ENCODE measurements at places on chromosomes 6 and 20.

DNA sequence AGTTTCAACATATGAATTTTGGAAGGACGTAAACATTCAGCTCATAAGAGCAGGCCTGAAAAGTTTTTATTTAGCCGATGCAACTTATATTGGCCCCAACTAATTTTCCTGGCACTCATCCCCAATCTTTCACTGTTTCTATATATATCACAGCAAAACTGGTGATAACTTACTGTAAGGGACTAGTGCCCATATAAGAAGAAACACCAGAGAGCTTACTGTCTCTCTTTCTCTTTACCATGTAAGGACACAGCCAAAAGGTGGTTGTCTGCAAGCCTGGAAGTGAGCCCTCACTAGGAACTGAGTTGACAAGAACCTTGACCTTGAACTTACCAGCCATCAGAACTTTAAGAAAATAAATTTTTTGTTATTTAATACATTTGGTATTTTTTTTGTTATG is 807.4 kb upstream of the CITED2 start:
- no peak for DNase-seq

GRCh38 chr6:149337320-149337719 is 19.8 kb downstream of the TAB2 start:
- no peak for DNase-seq

DNA sequence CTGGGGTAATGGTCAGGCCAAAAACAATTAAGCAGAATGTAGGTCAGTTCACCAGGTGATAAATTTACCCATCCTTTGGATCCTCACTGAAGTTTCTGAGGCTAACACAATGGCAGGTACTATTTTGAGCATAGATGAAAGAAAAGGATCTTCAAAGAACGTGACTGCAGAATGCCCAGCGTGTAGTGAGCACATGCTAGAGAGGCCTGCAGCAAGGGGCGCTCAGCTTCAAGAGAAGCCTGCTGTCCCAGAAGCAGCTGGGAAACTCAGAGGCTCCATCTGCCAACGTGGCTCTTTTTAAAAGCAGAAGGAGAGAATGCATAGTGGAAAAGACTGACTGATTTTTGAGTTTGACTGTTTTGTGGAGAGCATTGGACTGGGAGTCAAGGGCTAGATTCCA is 57.4 kb downstream of the CD83 start:
- no peak for DNase-seq

DNA sequence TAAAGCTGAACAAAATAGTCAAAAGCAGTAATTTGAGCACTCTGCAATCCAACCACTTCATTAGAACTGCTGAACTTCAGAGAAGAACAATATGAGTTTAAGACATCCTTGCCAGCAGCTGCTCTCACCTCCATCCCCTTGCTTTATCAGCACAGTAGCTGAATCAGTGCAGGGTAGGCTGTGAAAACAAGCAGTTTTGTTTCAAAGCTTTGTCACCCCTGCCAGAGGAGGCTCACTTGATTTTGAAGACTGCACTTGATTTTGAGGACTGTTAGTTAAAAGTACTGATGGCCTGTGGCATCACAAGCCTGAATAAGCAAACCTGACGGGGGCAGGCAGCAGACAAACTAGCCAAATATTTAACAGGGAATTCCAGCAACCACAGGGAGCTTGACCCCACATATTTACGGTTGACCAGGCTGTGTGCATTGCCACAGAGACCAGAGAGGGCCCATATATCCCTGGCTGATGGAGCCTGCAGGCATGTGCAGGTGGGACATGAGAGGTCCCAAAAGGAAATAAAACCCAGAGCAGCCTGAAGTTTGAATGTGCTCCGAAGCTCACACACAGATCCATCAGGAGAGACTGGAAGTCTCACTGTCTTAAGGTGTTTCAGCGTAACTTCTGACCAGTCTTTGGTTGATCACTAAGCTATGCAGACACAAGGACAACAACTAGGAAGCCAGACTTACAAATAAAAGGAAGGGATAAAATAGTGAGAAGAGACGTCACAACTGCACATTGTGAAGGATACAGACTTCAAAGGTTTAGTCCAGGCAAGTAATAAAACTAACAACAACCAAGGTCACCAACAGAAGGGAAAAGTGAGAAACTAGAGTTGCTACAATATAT is 97.4 kb downstream of the PDSS2 start:
- peak; percentile 89 for DNase-seq

- peak; percentile 45 for DNase-seq
Measured at GRCh38 chr6:163354761-163355425, 59.6 kb upstream of the QKI start.

DNA sequence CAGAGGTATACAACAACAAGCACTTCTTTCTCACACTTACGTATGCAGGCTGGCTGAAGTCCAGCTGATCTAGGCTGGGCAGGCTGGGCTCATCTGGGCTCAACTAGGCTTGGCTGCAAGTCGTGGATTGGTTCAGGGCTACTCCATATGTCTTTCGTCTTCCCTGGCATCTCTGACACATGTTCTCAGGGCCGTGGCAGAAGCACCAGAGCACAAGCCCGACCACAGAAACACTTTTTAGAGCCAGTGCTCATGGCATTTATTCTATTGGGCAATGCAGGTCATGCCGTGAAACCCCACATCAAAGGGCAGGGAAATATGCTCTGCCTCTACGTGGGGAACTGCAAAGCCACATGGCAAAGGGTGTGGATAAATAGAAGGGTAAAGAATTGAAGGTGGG is 93.8 kb downstream of the RIN2 start:
- no peak for DNase-seq

GRCh38 chr6:72552938-72553337 is 68.9 kb upstream of the KCNQ5 start:
- peak; percentile 72 for DNase-seq

DNA sequence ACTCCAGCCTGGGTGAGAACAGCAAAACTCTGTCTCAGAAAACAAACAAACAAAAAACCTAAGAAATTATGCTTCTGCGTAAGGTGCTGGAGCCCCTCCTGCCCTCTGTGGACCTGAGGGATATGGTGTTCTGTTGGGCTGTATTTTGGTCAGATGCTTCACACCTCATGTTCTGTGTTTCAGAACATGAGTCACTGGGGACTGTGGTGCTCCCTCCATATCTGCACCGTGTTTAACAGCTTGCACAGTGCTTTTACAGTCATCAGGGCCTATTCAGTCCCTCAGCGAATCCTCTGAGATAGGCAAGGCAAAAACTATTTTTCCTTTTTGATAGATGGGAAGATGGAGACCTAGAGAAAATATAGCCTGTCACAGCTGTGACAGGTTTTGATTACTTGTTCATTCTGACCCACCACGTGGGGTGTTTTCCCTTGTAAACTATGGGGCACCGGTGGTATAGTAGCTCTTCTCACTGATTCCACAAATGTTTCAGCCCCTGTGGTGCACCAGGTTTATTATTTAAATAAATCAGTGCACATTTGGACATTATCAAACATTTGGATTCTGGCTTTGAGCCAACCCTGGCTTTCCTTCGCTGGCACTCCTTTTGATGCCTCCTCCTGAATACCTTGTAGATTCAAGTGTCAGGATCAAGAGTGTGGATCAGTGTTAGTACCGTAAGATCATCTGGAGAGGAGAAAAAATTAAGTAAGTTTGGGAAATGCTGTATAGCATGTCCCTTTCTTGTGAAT is 9.6 kb downstream of the TTPAL start:
- no peak for DNase-seq

DNA sequence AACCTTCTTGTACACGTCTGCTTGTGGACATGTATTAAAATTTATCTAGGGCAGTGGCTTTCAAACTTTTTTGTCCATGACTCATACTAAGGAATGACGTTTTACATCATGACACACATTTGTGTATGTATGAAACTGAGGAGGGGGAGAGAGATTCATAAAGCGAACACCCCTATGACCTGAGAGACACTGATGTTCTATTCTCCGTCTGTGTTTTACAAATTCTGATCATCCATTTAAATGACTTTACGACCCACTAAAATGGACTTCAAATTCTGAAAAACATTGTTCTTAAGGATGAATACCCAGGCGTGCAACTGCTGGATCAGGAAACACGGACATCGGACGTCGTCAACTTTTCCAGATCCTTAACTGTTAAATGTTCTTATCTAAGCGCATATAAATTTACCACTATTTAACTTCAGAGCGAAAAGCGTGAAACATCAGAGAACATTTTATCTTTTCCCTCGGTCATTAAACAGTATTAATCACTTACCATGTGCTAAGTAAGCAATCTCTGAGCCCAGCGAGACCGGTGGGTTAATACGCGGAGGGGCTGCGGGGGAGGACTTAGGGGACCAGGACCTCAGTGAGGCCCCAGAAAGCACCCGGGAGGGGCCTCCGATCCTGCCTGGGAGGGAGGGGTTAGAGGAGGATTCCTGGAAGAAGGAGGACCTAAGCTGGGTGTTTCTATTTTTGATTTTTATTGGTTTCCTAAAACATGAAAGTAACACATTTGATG is 1.2 kb downstream of the PLAGL1 start:
- DNase-seq = peak; percentile 72

DNA sequence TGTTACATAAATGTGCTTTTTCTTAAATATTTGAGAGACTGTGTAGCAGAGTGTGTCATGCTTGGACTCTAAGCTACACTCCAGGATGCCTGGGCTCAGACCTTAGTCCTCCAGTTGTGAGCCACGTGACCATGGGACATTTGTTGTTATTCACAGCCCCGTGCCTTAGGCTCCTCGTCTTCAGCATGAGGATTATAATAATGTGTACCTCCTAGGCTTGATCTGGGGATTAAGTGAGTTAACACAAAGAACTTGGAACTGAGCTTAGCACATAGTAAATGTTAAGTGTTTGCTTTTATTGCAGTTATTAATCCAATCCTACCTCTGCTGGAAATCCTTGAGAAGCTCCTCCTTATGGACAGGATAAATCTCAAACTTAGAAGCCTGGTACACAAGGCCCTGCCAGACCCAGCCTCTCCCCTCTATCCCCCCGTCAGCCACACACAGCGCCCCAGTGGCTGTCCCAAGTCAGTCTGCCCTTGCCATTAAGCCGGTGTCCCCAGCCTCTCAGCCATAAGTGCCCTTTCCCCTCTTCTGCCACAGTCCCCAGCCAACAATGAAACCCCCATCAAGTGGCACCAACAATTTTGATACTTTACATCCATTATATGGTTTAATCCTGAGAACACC is 177.5 kb downstream of the TMEM242 start:
- peak; percentile 28 for DNase-seq

GRCh38 chr6:135830452-135830881 is 21.0 kb upstream of the PDE7B start:
- peak; percentile 40 for DNase-seq

DNA sequence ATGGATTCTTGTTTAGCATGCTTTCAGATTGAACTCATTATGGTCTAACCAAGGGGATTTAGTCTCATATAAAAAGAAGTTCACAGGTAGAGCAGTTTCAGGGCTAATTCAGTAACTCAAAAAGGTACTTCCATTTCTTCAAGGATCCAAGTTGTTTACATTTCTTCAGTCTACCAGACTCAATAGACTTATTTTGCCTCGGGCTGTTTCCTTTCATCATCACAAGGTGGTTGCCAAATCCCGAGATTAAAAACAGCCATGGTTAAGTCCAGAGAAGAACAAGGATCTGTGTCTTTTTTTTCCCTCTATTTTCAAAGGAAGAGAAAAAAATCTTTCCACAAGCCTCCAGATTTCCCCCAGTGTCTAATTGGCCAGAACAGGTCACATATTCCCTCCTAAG is 69.8 kb upstream of the SNX9 start:
- DNase-seq = peak; percentile 43

All from EL (cell line).